ENCODE measurements at places on chromosomes 11 and 22. TPM values are rescaled to one million over a fixed set of nuclear protein-coding genes. Genes with fewer than 3 reads are reported as not detected.

- no peak overlapping the region for H3K27ac ChIP-seq
- no peaks in the 10 kb centered on the region for H3K4me1 ChIP-seq
- no peak overlapping the region for H3K4me3 ChIP-seq
- no peaks in the 10 kb centered on the region for H3K27me3 ChIP-seq
- no peak for DNase-seq
Measured at GRCh38 chr11:11981364-11981763, 27.1 kb downstream of the DKK3 start.

DNA sequence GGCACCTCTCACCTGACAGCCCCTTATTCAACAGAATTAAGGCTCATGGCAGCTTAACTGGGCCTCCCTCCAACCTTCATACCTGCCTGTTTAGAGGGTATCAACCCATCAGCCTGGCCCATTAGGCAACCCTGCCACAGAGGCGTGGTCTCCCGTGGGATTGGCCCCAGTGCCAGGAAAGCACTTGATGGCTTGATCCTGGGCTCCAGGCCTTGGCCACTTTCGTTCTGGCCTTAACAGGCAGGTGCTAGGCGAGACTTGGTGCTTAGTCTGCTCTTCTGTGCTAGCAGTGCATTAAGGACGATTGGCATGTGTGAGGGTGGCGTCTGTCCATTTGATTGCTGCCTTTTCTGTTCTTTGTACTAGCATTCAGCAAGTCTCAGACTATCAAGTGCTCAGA, 75.2 kb downstream of the CABIN1 start:
- peaks cover 23% of the 10 kb centered on the region for H3K36me3 ChIP-seq
- H3K4me1 ChIP-seq = no peaks in the 10 kb centered on the region
- H3K27me3 ChIP-seq = no peaks in the 10 kb centered on the region
- DNase-seq = no peak
- no peak overlapping the region for H3K4me3 ChIP-seq
- no peak overlapping the region for H3K27ac ChIP-seq

- H3K27me3 ChIP-seq = no peaks in the 10 kb centered on the region
- no peaks in the 10 kb centered on the region for H3K4me1 ChIP-seq
- H3K27ac ChIP-seq = no peak overlapping the region
- H3K36me3 ChIP-seq = no peaks in the 10 kb centered on the region
- no peak overlapping the region for H3K4me3 ChIP-seq
Measured at GRCh38 chr11:26193694-26194365, 138.1 kb upstream of the ANO3 start.

GRCh38 chr11:120089036-120090001, 48.6 kb downstream of the TRIM29 start:
- no peak overlapping the region for H3K4me3 ChIP-seq
- H3K27ac ChIP-seq = no peak overlapping the region
- no peaks in the 10 kb centered on the region for H3K27me3 ChIP-seq
- peaks cover 8% of the 10 kb centered on the region for H3K36me3 ChIP-seq
- 0 out of 2 replicates have a peak, but pooled peaks cover 3% of the 10 kb centered on the region for H3K4me1 ChIP-seq
- DNase-seq = no peak

DNA sequence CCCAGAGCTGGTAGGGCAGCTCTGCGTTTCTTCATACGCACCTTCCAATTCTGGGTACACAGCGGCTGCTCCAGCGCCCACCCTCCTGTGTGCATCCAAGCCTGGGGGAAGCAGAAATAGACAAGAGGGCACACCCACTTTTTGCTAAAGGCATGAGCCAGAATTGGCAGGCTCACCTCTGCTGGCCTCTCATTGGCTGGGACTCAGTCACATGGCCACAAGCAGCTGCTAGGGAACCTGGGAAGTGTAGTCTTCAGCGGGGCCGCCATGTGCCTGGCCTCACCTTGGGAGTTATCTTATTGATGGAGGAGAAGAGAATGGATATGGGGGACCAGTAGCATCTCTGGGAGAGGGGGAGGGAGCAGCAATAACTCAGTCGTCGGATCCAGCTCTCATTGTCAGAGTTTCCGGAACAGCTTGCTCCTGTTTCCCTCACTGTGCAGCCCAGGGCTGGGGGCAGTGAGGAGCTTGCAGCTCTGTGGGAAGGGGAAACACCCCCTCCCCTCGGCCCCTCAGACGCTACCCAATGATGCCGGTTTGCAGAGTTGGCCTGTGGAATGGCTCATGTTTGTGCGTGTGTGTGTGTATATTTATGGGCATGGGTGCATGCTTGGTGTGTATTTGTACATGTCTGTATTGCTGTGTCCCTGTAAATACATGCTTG, 11.8 kb upstream of the MIEF1 start:
- H3K27ac ChIP-seq = no peak overlapping the region
- DNase-seq = peak; percentile 90
- no peaks in the 10 kb centered on the region for H3K4me1 ChIP-seq
- H3K36me3 ChIP-seq = peaks cover 4% of the 10 kb centered on the region

GRCh38 chr22:24181996-24182899, 961 bp downstream of the SUSD2 start:
- no peaks in the 10 kb centered on the region for H3K4me1 ChIP-seq
- H3K36me3 ChIP-seq = no peaks in the 10 kb centered on the region
- H3K4me3 ChIP-seq = no peak overlapping the region
- no peaks in the 10 kb centered on the region for H3K27me3 ChIP-seq

- H3K27me3 ChIP-seq = peaks cover 4% of the 10 kb centered on the region
- H3K27ac ChIP-seq = no peak overlapping the region
- H3K4me1 ChIP-seq = no peaks in the 10 kb centered on the region
- no peak for DNase-seq
Measured at GRCh38 chr22:19520007-19520406, 4.2 kb downstream of the CLDN5 start.

GRCh38 chr11:1260023-1260501, 37.2 kb downstream of the MUC5B start:
- H3K27ac ChIP-seq = no peak overlapping the region
- peak; percentile 57 for DNase-seq
- H3K4me1 ChIP-seq = no peaks in the 10 kb centered on the region

BCO2 gene
- 0.31 TPM for total RNA-seq

CYB5R2 gene
- total RNA-seq = 44.5 TPM

BIRC3 gene
- total RNA-seq = 0.18 TPM

SLC25A17 gene
- 26.5 TPM for total RNA-seq

Measured in H9 (cell line).